Osteocyte (in vitro differentiated cells): ENCODE measurements at places on chromosomes 4 and X.

DNA sequence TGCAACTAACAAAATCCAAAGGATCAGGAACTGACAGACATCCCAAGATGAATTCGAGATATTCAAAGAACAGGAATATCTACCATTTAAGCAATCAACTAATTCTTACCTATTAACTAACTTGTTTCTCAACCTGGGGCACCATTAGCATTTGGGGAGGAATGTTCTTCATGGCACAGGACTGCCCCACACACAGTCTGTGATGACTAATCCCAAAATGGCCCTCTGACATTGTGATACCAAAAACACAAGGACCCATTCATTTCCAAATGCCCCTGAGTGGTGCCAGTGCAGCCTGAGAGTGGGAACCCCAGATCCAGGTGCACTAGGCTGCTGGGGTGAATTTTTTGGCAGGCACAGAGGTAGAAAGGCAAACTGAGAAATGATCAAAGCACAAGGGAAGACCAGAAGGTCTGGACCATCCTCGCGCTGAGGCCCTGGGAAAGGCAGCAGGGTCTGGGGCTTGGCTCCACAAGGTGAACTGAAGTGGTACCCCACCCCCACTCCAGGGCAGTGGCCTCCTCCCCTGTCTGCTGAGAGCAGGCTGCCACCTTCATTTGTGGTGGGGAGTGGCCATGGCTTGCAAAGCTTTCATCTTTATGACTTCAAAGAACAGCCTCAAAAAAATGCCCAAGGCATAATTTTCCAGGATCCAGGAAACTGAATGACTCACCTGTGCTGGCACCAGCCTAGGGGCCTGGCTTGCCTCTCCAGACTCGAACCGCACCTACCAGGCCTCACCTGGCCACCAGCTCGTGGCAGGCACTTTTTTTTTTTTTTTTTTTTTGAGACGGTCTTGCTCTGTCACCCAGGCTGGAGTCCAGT, 122.4 kb downstream of the BCOR start:
- peaks cover 8% of the 10 kb centered on the region for H3K4me1 ChIP-seq
- H3K27ac ChIP-seq, result no peak overlapping the region
- H3K4me3 ChIP-seq, result no peak overlapping the region
- no peak for DNase-seq

GRCh38 chrX:153726286-153727122, 1.8 kb downstream of the ABCD1 start:
- no peaks in the 10 kb centered on the region for H3K27me3 ChIP-seq
- peak overlapping the region; percentile 58 for H3K4me3 ChIP-seq
- DNase-seq, result no peak

DNA sequence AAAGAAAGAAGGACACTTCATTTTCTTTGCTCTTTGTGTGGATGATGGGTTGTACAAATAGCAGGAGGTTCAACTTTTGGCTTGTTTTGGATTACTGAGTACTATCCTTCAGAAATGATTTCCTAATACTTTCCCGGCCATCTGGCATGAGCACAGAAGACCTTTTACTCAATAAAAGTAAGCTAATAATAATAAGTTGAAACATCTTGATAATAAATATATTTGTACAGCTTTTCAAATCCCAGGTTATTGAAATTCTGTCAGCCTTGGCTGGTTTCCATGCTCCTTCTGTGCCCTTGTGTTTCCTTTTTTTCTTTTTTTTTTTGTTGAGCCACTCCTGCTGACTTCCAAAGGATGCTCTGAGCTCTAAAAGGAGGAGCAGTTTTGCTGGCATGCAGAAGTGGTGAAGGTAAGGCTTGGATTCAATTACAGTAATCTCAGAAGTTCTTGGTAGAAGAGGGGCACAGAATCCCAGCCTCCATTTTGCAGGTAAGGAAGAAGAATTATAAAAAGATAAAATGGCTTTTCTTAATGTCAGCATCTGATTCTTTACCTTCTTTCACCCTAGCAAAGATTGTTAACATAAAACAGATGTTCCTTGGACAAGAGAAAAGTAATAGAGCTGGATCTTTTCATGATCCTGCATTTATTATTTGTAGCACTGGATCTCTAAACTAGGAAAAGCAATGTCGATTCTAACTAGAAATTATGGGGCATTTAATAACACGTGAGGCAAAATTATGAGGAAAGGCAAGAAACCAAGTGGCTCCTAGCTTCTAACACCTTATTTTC, 31.9 kb downstream of the REPS2 start:
- H3K4me3 ChIP-seq, result no peak overlapping the region
- H3K27ac ChIP-seq, result no peak overlapping the region
- H3K27me3 ChIP-seq, result peaks cover 7% of the 10 kb centered on the region

DNA sequence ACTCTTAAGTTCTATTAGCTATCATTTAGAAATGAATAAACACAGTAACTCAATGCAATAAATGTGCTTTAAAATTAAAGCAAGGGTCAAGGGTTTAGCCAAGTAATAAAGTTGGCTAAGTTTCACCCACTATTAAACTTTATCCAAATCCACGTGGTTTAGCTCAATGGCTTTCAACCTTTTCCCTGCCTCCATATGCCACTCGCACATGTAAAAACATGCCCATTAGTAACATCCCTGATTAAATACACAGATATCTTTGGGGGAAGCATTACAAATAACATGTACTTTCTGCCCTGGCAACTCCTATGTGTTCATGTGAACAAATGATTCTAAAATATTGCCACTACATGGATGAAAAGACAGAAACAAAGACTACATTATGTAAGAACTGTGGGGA, 130.8 kb downstream of the ZAR1 start:
- no peaks in the 10 kb centered on the region for H3K27me3 ChIP-seq
- H3K4me3 ChIP-seq, result no peak overlapping the region
- no peaks in the 10 kb centered on the region for H3K4me1 ChIP-seq
- peaks cover 26% of the 10 kb centered on the region for H3K36me3 ChIP-seq
- no peak overlapping the region for H3K27ac ChIP-seq

- H3K4me3 ChIP-seq, result peak overlapping the region; percentile 85
- peaks cover 7% of the 10 kb centered on the region for H3K4me1 ChIP-seq
- peak overlapping the region; percentile 95 for H3K27ac ChIP-seq
- no peaks in the 10 kb centered on the region for H3K27me3 ChIP-seq
- no peaks in the 10 kb centered on the region for H3K36me3 ChIP-seq
- no peak for DNase-seq
Observed at GRCh38 chrX:155611302-155611701, 1.4 kb downstream of the TMLHE start.

DNA sequence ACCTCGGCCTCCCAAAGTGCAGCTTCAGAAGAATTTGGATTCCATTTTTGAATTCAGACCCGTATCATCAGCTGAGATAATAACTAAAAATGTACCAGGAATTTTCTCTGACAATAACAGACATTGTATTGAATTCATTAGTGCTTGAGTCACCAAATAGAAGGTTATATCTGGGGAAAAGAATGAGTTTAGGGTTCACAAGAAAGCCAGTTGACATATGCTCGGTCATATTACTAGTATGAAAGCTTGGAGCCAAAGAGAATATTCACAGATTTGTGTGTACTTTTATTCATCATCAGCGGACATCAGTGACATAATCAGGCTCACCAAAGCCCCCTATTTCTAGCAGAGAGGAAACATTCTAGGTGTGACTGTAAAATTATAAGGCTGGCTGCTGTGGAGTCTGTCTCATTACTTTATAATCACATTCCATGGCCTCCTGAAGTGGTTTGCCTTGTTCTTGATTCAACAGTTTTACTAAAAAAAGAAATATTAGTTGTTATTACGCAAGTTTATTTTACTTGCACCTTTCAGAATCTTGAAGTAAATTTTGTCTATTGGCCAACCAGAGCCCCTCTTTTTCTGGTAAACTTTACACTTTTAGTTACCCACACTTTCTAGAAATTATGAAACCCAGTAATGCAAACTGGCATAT, 14.6 kb upstream of the DCTD start:
- no peaks in the 10 kb centered on the region for H3K27me3 ChIP-seq
- peaks cover 8% of the 10 kb centered on the region for H3K4me1 ChIP-seq
- H3K4me3 ChIP-seq, result no peak overlapping the region
- H3K27ac ChIP-seq, result no peak overlapping the region

DNA sequence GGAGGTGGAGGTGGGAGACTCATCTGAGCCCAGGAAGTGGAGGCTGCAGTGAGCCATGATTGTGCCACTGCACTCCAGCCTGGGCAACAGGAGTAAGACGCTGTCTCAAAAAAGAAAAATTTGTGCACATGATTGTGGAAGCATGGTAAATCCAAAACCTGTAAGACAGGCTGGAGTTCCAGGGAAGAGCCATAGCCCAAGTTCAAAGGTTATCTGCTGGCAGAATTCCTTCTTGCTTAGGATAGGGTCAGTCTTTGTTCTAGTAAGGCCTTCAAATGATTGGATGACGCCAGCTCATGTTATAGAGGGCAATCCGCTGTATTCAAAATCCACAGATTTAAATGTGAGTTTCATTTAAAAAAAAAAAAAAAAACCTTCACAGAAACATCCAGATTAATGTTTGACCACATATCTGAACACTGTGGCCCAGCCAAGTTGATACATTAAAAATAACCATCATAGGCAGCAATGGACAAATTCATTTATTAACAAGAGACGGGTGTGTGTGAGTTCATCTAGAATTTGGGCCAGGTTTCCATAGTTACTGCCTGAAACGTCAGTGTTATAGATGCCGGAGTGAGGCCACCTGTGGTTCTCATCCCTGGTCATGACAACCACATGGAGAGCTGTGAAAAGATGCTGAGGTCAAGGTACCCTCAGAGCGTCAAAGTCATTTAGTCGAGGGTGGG, 35.2 kb upstream of the SLC2A9 start:
- DNase-seq, result no peak
- H3K36me3 ChIP-seq, result peaks cover 3% of the 10 kb centered on the region
- H3K27ac ChIP-seq, result no peak overlapping the region
- H3K4me1 ChIP-seq, result no peaks in the 10 kb centered on the region

GRCh38 chr4:108861334-108861733, 98.5 kb upstream of the ETNPPL start:
- H3K4me3 ChIP-seq, result no peak overlapping the region
- no peaks in the 10 kb centered on the region for H3K4me1 ChIP-seq
- H3K27ac ChIP-seq, result no peak overlapping the region
- H3K36me3 ChIP-seq, result no peaks in the 10 kb centered on the region
- no peaks in the 10 kb centered on the region for H3K27me3 ChIP-seq
- DNase-seq, result no peak

DNA sequence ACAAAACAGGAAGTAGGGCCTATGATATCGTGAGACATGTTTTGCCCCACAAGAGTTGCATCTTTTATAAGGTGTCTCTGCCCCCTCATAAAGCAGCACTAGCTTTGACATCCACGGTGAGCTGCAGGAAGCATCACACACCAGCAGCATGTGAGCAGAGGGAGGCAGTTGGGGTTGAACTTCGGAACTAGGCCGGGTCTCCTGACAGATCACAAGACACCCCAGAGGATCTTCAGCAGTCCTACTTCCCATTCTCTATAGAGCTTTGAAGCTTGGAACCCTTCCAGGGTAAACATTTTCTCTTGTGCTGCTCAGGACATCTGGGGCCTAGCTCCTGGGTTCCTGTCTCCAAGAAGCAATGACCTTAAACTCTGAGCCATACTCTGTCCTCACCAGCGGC, 27.5 kb downstream of the YY2 start:
- no peak for DNase-seq
- H3K27ac ChIP-seq, result peak overlapping the region; percentile 72
- H3K27me3 ChIP-seq, result no peaks in the 10 kb centered on the region
- H3K36me3 ChIP-seq, result peaks cover 6% of the 10 kb centered on the region
- H3K4me3 ChIP-seq, result no peak overlapping the region
- peaks cover 49% of the 10 kb centered on the region for H3K4me1 ChIP-seq

DNA sequence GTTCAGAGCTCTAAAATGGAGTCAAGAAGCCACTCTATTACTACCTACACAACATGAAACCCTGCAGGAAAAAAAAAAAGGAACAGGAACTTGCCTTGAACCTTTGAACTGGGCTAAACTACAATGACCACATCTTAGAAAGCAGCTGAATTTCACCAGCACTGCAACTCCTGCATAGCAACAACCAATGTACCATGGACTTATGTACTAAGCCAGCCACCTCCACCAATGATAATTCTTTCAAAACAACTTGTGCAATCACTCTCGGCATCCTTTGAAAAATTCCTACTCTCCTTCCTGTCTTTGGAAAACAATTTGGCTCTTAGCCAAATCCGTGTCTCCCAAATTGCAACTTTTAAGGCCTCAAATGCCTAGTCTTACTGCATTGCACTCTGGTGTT, 26.8 kb upstream of the FMR1 start:
- DNase-seq, result no peak
- H3K27ac ChIP-seq, result no peak overlapping the region
- H3K27me3 ChIP-seq, result no peaks in the 10 kb centered on the region
- no peak overlapping the region for H3K4me3 ChIP-seq
- no peaks in the 10 kb centered on the region for H3K4me1 ChIP-seq

GRCh38 chrX:15524417-15524816, 23.8 kb downstream of the BMX start:
- peaks cover 12% of the 10 kb centered on the region for H3K27me3 ChIP-seq
- H3K36me3 ChIP-seq, result no peaks in the 10 kb centered on the region
- H3K4me1 ChIP-seq, result no peaks in the 10 kb centered on the region
- H3K4me3 ChIP-seq, result no peak overlapping the region
